ENCODE measurements at places on chromosomes 2 and 18. TPM values are rescaled to one million over a fixed set of nuclear protein-coding genes. Genes with fewer than 3 reads are reported as not detected.

DNA sequence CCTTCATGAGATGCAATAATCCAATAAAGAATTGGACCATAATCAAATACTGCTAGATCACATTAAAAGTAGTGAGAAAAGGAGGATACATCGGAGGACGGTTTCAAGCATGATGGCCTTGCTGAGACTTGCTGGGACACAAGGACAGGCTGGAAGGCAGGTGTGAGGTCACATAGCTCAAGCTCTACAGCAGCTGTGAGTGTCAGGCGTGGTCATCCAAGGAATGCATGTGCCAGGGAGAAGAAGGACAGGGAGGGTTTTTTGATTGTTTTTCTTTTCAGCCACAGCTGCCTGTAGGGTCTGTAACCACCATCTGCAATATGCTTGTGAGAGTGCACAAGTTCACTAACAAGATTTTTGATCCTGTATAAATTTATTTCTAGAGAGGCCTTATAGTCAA is 57.6 kb downstream of the BMP10 start:
- ATAC-seq, result no peak

DNA sequence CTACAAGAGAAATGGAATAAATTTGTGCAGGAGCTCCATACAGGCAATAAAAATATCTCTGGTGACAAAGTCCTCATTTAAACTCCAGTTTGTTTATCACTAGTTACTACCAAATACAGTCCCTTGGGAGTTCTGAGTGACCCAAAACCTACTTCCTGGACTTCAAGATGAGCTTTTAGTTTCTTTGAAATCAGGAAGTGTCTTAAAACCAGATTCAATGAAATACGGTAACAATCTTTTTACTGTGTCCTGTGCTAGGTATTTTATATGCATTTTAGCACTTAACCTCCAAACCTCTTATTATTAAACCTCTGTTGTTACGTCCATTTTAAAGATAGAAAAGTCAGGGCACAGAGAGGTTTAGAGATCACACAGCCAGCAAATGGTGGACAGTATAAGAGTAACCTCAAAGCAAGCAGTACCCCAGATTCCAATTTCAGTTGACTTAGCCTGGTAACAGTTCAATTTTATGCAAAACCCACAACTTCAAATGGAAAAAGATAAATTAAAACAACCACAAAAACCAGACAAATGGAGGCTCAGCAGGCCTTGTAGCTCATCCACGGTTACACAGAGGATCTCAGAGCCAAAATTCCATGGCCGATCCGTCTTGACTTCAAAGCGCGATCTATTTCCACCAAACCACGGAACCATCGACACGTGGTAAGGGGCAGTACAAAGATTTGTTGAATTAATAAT is 1.3 kb upstream of the KCMF1 start:
- no peak for ATAC-seq

DNA sequence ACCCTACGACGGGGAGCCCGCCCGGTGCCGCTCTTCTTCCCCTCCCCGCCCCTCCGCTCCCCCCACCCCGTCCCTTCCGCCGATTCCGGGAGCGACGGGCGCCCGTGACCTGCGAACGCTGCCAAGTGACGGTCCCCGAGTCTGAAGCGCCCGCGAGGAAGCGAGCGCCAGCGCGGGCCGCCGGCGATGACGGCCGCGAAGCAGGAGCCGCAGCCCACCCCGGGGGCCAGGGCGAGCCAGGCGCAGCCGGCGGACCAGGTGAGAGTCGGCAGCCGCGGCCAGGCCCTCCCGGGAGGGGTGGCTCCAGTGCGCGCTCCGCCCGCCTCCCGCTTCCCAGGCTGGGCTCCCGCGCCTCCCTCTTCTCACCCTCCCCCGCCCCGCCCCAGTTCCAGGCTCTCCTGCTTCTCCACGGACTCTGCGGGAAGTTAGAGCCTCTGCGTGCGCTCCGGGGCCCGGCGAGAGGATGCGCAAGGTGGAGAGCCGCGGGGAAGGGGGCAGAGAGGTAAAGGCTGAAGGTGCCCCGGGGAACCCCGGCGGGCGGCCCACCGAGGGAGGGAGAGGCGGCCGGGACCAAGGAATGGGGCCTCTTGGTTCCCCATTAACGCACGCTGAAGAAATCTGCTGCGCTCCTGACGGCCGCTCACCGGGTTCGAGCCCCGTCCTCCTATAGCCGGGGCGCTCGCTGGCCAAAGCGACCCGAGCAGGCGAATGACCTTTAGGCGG is 719.5 kb downstream of the DPP10 start:
- no peak for ATAC-seq

- no peak for ATAC-seq
These were observed 109.8 kb downstream of the AP1S3 start for GRCh38 chr2:223727562-223727961.

RNU2-63P gene
- not detected for total RNA-seq

TSGA10 gene
- total RNA-seq, result 22.2 TPM

DSC3 gene
- 0.59 TPM for total RNA-seq

DNA sequence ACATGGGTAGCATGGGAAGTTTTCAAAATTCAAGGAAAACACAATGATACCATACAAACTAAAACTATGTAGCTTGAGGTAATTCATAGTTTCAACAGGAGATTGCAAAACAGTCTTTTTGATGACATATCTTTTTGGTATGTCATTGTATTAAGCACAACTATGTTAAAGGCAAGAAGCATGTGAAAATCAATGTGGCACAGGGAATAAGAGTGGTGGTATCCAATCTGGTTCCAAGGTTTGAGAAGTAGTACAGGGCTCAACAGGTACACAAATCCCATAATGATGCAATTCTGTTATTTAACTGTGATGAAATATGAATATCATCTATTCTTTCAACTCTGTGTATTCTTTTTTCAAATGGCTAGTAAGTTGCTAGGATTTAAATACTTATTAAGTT is 16.4 kb upstream of the DLX2 start:
- ATAC-seq, result no peak

DNER gene
- total RNA-seq, result 46.9 TPM

GRCh38 chr2:9251154-9252001 is 44.8 kb downstream of the ASAP2 start:
- peak; percentile 78 for ATAC-seq

GRCh38 chr2:216607277-216607560 is 26.0 kb upstream of the IGFBP2 start:
- no peak for ATAC-seq

DNA sequence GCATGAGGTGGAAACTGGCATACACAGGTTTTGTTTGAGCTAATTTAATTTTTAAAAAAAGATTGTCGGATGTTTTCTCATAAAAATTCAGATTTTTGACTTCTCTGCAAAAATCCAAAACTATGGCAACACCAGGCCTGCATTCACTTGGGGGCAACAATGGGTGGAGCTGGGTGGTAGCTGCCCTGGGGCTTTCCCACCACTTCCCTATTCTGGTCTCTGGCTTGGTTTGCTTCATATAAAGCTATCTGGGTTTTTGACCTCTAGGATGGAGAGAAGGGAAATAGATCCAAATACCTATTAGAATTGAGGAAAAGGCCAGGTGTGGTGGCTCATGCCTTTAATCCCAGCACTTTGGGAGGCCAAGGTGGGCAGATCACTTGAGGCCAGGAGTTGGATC is 5.5 kb upstream of the CYP27A1 start:
- no peak for ATAC-seq

DNA sequence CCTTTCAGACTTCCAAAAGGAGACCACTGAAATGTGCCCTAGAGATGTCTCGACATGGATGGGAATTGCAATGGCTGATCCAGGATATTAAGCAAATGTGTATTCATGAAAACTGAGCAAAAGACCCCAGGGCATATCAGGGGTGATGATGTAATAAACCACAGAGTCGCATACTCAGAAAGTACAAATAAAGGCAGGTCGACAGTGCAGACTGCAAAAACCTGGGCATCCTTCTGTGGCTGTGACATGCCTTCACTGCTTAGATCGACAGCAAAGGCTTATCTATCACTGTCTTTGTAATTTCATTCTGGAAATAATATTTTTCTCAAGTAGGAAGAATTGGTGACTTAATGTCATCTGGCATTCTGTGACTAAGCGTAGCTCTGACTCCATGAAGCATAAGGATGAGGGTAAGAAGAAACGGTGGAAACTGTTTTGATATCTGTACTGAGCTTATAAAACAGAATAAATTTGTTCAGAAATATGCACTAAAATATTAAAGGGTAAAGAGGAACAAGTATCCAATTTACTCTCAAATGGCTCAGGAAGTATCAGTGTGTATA is 115.6 kb upstream of the NRP2 start:
- peak; percentile 75 for ATAC-seq

GRCh38 chr18:59085797-59086196 is 53.9 kb upstream of the SEC11C start:
- ATAC-seq, result no peak

GRCh38 chr2:12441750-12442475 is 274.8 kb upstream of the TRIB2 start:
- no peak for ATAC-seq

STPG4 gene
- total RNA-seq, result 0.50 TPM

MOCOS gene
- total RNA-seq, result 14.4 TPM

AQP12B gene
- 0.05 TPM for total RNA-seq

CDK15 gene
- total RNA-seq, result 0.92 TPM

ANKRD30B gene
- total RNA-seq, result 0.38 TPM

DNA sequence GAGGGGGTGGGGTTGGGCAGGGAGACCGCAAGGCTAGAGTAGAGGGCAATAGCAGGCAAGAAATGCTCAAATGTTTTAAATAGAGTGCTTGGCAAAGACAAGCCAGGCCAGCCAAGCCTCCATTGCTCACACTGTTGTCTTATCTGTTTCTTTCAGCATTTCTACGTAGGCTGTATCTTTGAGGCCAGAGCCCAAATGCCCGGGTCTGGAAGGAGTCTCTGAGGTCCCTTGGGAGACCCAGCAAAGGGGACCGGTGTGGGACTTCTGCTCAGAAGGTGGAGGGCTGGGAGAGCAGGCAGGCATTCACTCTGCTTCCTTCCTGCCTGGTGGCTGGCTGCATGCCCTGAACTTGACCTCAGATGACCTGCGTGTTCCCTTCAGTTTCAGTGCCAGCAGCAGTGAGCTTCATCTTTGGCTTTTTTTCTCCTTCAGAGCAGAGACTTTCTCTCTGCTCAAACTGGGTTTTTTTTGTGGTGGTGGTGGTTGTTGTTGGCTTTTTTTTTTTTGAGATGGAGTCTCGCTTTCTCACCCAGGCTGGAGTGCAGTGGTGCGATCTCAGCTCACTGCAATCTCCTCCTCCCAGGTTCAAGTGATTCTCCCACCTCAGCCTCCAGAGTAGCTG is 13.7 kb upstream of the TET3 start:
- no peak for ATAC-seq

- no peak for ATAC-seq
These were observed 42.0 kb downstream of the EHD3 start for GRCh38 chr2:31275976-31276375.

- ATAC-seq, result no peak
These were observed 27.0 kb upstream of the SCN1A start for GRCh38 chr2:166154685-166155338.

- ATAC-seq, result no peak
These were observed 206.2 kb downstream of the ARL4C start for GRCh38 chr2:234290671-234291070.

GRCh38 chr2:62797107-62797506 is 91.6 kb downstream of the EHBP1 start:
- ATAC-seq, result no peak

GRCh38 chr2:38376346-38377049 is 575 bp downstream of the ATL2 start:
- ATAC-seq, result peak; percentile 57

All from motor neuron (in vitro differentiated cells).